ENCODE measurements at places on chromosomes 13 and 19. TPM values are rescaled to one million over a fixed set of nuclear protein-coding genes. Genes with fewer than 3 reads are reported as not detected.

DNA sequence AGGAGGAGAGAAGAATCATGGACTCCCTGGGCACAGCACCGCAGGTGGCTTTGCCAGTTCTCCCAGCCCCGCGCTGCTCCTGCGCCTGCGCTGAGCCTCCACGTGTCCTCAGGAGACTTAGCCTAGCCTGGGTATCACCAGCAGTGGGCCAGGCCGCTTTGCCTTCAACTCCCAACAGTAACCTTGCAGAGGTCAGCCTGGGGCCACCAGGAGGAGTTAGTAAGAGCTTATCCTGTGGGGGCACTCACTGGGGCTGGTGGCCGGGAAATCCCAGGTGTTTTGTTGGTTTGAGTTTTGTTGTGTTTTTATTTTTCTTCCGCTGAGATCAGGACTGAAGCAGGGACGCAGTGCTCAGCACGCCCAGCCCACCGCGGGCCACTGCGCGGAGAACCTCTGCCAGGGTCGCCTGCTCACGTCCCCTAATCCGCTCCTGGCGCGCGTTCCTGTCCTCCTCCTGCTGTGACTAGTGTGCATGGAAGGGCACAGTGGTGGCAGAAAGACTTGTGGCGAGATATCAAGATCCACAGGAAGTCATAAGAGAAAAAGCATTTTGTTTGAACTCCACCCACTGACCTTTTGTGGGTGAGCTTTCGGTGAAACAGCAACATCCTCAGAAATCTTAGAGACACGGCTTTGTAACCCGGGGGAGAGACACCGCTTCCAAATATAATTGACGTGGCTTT is 207.4 kb upstream of the RFC3 start:
- peak; percentile 77 for DNase-seq

ERICH6B gene
- total RNA-seq = not detected

DNA sequence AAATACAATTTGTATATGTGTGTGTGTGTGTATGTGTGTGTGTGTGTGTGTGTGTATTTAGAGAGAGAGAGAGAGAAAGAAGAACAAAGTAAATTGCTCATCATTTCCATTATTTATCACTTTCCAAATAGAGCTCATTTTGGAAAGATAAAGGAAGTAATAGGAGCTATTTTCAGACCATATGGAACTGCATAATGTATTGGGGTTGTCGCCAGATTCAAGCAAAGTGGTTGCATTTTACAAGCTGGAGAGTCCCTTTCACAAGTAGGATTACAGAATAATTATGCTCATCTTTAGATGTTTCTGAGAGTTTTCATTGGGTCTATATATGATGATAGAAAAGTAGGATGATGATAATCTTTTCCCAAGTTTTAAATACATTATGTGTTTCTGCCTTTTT is 842.7 kb upstream of the SLC10A2 start:
- DNase-seq = no peak

DNA sequence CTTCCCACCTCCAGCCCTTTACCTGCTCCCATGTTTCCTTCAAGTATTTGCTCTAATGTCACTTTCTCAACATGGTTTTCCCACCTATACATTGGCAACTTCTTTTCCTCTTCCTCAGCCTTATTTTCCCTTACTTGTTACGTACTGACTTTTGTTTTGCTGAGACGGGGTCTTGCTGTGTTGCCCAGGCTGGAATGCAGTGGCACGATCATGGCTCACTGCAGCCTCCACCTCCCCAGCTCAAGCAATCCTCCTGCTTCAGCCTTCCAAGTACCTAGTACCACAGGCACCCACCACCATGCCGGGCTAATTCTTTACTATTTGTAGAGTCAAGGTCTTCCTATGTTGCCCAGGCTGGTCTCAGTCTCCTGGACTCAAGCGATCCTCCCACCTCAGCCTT is 5.0 kb downstream of the PRODH2 start:
- DNase-seq = no peak

- DNase-seq = peak; percentile 40
Measured at GRCh38 chr13:45055902-45056648, 64.2 kb upstream of the GTF2F2 start.

EPS8L1 gene
- 2.3 TPM for total RNA-seq

DNA sequence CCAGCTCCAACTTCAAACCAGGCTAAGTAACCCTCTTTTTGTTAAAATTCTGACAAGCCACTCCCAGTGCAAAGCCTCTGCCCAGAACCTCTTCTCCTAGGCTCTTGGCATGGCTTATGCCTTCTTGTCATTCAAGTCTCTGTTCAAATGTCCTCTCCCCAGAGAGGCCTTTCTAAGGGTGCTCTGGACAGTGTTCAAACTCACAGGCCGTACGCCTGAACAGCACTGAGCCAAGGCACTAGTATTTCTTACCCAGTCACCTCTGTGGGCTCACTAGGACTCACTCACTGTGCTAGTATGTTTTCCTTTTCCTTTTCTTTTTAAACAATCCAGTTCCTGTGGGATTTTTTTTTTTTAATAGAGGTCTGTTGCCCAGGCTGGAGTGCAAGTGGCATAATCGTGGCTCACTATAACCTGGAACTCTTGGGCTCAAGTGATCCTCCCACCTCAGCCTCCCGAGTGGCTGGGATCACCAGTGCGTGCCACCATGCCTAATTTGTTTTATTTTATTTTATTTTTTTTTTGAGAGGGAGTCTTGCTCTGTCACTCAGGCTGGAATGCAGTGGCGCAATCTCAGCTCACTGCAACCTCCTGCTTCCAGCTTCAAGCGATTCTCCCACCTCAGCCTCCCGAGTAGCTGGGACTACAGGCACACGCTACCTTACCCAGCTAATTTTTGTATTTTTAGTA is 2.3 kb upstream of the ASF1B start:
- DNase-seq = no peak

GRCh38 chr19:10320602-10321416 is 5.0 kb upstream of the FDX2 start:
- no peak for DNase-seq

CGB3 gene
- not detected for total RNA-seq
